ENCODE measurements at places on chromosomes 2 and 18.
A peak's percentile ranks its signal among the peaks of the same experiment; 100 is the strongest.

GRCh38 chr2:7094231-7094741, 177.1 kb downstream of the RNF144A start:
- DNase-seq = no peak

GRCh38 chr2:45988879-45989278, 308.3 kb upstream of the EPAS1 start:
- DNase-seq = no peak

DNA sequence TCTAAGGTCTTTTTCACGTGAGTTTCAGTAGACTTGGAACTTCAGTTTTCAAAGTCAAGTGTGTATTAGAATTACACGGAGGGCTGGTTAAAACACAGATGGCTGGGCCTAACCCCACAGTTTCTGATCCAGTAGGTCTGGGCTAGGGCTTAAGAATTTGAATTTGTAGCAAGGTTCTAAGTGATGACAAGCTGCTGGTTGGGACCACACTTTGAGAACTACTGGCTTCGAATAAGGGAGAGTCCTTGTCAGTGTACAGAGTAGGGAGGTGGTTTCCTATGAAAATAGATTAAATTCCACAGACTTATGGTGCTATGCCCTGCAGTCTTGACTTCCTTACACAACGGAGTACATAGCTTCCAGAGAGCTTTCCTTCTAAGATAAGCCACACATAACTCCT, 4.5 kb downstream of the RHOB start:
- DNase-seq = no peak

- no peak for DNase-seq
Observed at GRCh38 chr2:184890311-184890710, 292.0 kb downstream of the ZNF804A start.

DNA sequence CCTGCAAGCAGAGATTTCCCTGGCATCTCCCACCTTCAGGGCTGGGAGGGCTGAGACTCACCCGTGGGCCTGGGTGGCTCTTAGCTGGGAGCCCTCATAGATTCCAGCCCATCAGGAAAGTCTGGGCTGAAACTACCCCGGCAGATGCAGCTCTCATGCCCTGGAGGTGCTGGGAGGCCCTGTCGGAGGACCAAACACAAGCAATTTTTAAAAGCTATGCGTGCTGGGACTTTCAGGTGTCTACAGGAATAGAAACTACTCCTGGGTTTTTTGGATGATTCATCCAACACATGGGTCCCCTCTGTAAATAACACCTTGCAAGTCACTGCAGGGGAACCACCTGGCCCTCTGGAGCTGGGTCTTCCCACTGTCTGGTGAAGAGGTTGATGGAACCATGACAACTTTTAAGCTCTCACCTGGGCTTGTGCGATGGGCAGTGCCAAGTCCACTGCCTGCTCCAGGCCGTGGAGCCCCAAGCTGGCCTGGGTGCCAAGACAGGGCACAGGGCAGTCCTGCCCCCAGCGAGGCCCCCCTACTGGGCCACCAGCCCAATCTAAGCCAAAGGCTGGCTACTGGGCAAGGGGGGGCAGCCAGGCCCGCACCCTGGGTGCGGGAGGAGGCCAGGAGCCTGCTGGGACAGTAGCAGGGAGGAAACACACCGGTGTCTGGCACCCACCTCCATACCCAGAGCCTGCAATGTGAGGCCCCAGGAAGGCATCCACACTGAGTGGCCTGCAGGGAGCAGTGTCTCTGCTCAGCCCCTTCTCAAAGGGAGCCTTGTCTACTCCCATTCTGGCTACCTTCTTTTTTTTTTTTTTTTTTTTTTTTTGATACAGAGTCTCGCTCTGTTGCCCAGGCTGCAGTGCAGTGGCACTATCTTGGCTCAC, 1.1 kb upstream of the GPR55 start:
- DNase-seq = peak; percentile 67

Measured in H7 (cell line).